Suppressor macrophage treated with lipopolysaccharide for 1 hour (primary cell): ENCODE measurements at places on chromosomes 4 and X.

- no peak for DNase-seq
Measured at GRCh38 chr4:157223456-157223855, 2.9 kb downstream of the GRIA2 start.

DNA sequence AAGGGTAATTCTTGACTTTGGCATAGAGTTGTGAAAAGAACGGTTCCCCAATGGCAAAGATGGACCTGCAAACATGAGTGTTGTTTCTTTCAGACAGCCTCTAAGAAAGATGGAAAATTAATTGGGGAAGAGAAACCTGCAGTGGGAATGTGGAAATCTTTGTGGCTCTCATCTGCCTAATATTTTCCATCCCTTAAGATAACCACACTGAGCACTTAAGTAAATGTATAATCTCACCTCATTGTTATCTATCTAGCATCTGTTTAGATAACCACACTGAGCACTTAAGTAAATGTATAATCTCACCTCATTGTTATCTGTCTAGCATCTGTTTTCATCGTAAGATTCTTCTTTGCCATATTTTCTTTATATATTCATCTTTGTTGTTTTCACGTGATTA lies 149.3 kb downstream of the NWD2 start:
- DNase-seq, result no peak

GRCh38 chrX:29661290-29661689 lies 554.1 kb upstream of the MAGEB2 start:
- peak; percentile 28 for DNase-seq

- no peak for DNase-seq
Measured at GRCh38 chr4:71110499-71110898, 117.0 kb downstream of the DCK start.

DNA sequence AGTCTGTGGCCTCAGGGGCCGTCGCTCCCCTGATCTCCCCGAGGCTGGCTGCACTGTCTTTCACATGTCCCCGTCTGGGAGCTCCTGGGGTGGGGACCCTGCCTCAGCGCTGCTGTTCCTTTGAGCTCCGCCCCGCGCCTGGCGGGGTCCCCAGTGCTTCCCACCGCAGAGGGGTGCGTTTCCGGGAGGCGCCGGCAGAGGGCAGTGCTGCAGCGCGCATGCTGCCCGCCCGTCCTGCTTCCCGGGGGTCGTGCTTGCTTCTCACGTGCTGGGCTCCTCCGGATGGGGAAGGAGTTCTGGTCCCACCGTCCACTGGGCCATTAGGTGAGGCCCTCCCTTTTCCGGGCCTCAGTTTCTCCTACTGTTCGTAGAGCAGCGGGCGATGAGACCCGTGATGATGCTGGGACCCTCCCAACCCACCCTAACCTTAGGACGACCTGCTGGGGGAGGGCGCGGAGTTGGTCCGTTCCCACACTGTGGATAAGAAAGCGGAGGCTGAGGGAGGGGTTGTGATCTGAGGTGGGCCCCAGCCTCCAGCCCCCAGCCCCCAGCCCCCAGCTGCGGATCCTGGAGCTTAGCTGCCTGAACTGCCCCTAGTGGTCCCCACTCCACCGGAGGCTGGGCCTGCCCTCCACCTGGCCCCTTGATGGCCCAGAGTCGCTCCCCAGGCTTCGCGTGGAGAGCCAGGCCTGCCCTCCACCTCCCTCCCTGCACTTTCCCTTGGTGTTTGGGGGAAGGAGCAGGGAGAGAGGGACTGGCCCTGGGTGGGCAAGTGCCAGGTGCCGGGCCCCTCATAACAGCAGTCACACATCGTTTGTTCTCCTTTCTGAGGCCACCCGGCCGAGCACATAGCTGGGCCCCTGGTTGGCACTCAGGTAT lies 15.3 kb downstream of the CPZ start:
- DNase-seq, result peak; percentile 33

GRCh38 chr4:151407466-151408379 lies 1.3 kb upstream of the FHIP1A start:
- DNase-seq, result peak; percentile 34

GRCh38 chrX:109855501-109855900 lies 122.4 kb upstream of the ACSL4 start:
- peak; percentile 25 for DNase-seq

DNA sequence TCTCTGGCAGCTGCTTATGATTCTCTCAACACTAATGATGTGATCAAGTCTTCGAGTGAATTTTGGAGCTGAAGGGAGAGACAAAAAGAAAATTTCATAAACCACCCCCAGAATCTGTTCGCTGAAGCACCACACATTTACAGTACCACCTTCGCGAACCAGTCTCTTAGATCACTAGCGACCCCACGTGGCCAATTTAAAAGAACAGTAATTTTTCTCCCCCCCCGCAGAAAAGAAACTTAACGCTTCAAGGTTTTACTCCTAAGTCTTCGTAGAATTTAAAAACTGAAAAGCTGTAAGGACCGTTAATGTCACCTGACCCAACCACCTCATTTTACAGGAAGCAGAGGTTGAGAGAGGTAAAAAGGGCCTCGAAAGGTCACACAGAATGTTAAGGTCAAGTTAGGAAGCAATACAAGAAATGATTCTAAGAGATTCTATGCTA lies 187.5 kb downstream of the QDPR start:
- DNase-seq, result peak; percentile 56

DNA sequence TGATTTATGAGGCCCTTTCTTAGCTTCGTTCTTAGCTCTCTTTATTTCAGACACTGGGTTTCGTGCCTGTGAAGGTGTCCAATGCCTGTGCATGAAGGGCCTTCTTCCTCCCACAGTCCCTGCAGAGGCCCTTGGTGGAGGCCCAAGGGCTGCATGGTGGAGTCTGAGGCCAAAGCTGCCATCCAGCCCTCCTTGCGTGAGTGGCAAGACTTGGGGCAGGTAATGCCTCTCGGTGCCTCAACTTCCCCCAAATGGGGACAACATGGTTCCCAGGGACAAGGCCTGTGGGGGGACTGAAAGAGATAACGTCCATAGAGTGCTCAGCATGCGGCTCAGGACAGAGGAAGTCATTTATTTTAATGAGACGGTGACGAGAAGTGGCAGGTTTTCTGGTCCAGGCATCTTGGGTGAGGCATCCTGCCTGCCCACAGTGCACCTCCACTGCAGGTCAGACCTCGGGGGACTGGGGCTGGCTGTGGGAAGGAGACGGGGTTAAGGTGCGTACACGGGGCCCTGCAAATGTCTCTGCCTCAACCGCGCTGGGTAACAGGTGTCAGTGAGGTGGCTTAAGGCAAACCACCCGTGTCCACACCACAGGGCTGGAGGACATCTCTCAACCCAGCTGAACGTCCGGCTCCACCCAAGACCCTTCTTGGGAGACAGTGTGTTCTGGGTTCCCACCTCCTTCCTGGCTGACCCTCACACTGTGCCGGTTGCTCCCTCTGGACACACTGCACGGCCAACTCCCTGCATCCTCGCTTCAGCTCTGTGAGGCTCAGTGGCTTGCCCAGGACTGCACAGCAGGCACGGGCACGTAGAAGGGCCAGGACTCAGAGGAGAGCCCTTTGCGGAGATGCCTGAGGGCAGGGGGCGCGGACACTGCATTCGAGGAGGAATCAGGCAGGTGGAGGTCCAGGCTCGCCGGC lies 50.5 kb downstream of the PSAPL1 start:
- no peak for DNase-seq

DNA sequence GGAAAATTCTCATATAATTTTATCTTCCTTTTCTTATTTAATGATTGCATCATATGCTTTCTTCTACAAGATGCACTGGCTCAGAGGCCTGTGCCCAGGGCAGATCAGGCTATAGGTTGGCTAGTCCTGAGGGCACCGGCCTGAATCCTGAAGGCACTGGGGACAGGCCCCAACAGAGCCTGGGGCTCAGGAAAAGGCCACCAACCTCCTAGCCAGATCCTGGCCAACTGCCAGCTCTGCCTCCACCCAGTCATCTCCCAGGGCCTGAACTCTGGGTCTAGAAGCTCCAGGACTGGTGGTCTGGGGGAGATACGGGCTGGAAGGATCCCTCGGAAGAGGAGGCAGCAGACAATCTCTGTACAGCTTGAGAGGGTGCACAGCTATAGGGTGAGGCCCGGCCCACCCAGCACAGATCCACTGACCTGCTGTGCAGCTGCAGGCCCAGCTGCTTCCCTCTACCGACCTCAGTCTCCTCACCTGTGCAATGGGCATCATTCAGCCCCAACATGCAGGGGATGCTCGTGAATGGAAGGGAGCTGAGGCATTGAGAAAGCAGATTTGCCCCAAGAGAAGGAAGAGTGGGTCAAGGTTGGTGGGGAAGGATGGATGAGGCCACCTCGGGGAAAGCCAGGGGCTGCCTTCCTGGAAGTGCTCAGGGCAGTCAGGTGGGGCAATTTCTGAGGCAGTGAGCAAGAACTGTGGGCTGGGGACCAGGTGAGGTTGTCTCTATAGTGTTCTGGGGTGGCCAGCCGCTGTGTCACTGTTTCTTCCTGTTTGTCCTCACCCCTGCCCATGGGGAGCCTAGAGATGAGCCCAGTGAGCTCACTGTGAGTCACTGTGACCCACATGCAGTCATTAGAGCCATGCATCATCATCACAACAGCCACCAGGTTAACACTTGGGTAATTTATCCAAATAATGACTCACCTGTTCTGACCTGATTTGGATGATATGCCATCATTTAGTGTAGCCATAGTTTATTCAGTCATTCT lies 22.4 kb upstream of the XAGE2 start:
- no peak for DNase-seq

DNA sequence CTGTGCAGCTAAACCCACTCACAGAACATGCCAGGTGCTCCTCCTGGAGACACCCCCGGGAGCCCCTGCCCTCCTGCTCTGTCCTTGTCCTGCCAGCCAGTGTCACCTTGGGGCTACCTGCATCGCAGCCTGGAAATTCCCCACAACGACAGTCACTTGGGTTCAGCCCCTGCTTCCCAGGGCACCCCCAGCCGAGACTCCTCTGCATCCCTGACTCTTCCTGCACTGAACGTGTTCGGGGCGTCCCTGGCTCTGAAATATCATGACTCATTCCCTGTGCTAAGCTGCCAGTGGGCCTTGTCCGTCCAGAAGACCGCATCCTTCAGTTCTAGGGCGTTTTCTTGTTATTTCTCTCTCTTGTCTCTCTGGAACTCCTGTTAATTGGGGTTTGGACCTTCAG lies 5.8 kb downstream of the CFAP99 start:
- DNase-seq, result no peak

GRCh38 chr4:182648766-182649165 lies 268.4 kb downstream of the DCTD start:
- no peak for DNase-seq

DNA sequence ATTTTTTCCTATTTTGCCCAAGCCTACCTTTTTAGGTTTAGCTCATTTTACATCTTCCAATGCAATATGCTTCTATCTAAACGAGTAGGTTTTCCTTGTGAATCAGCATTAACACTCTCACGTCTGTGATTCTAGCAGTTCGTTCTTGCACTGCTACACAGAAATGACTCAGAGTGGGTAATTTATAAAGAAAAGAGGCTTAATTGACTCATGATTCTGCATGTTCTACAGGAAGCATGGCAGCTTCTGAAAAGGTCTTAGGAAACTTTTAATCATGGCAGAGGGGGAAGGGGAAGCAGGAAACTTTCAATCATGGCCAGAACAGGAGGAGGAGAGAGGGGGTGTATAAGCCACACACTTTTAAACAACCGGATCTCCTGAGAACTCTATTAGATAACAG lies 44.9 kb downstream of the SPANXN1 start:
- no peak for DNase-seq

- no peak for DNase-seq
Measured at GRCh38 chrX:124346117-124346876, at the start of gene SH2D1A. TSS of gene SH2D1A (plus strand) at chrX:124346563. CDS start at chrX:124346643, 80 bp downstream.

DNA sequence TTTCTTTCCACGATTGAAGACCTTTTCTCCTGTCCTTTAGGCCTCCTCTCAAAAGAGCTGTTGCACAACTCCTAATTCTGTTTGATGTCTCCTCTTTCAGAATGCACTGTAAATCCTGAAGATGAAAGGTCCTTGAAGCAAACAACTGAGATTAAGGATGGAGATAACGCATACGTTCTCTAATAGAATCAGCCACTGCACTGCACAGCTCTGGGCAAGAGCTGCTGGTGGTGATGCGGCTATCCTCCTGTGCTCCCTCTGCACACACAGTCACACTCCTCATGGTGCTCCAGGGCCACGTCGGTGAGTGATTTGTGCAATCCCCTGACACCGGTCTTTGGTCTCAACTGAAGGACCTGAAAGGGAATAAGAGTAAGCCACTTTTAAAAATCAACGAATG lies 208.7 kb downstream of the PDGFC start:
- DNase-seq, result no peak

GRCh38 chr4:102687982-102688433 lies 72.8 kb downstream of the MANBA start:
- DNase-seq, result peak; percentile 83

GRCh38 chr4:88077911-88078524 lies 70.6 kb downstream of the PKD2 start:
- no peak for DNase-seq

- no peak for DNase-seq
Measured at GRCh38 chrX:111507933-111508332, 3.5 kb upstream of the SERTM2 start.

DNA sequence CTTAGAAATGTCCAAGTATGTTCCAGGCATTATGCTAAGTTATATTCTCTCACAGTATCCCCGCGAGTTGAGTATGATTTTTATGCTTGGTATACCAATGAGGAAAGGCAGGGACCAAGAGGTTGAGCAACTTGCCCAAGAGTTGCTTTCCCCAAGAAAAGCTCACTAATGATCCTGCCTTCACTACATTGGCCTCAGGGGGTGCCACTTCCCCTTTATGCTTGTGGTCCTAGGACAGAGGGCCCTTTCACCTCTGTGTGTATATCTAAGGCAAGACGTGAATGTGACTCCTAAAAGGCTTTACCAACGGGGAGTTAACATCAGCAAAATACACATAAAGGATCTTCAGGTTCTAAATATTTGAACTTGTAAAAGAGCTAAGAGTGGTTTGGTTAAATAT lies 164.4 kb upstream of the CPEB2 start:
- no peak for DNase-seq

DNA sequence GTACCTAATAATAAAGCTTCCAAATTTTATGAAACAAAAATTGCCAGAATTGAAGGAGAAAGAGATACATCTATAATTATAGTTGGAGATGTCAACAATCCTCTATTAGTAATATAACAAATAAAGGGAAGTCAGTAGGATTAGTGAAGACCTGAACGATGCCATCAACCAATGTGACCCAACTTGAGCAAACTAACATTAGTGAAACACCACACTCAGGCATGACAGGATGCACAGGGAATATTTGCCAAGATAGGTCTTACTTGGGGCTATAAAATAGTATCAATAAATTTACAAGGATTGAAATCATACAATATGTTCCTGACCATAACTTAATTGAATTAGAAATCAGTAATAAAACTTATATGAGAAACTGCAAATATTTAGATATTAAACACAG lies 12.0 kb downstream of the SPON2 start:
- no peak for DNase-seq

GRCh38 chrX:75278991-75279390 lies 5.1 kb downstream of the UPRT start:
- DNase-seq, result peak; percentile 17

DNA sequence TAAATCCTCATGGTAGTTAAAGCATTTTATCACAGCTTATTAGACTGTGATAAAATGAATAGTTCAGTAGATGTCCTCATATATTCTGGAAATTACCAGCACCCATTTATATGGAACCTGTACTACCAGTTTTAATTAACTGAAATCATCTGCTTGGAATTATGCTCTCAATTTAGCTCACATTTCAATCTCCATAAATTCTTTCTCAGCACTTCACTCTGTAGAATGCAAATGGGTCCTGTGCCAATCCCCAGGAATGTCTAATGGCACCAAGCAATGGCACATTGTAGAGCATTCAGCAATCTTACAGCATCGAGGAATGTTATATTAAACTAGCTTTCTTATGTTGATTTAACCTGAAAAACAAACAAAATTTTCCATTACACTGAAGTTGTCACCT lies 355.1 kb downstream of the PDHA2 start:
- DNase-seq, result no peak
